ENCODE measurements at places on chromosomes 13 and 19.

DNA sequence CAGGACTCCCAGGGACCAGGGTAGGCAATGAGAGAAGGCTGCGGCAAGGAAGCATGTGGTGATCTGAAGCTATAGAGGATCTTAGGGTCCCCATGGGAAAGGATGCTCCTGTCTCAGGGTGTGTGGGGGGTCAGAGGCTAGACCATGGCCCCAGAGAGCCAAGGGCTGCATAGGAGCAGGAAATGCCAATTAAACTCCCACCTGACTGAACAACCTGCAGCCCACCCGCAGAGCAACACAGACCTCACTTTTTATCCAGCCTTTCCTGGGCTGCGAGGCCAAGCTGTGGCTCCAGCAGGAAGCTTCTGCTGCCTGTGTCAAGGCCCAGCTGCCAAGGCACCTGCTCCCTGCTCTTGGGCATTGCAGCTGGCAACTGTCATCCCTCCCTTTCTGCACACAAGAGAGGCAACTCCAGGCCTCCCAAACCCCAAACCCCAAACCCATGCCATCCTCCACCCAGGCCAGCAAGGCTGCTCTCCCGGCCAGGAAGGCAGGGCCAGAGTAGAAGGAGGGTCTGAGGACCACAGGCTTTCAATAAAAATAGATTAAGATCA lies 290.1 kb downstream of the FOXO1 start:
- DNase-seq: no peak

GRCh38 chr13:95509521-95510310 lies 42.8 kb upstream of the CLDN10 start:
- DNase-seq: no peak

DNA sequence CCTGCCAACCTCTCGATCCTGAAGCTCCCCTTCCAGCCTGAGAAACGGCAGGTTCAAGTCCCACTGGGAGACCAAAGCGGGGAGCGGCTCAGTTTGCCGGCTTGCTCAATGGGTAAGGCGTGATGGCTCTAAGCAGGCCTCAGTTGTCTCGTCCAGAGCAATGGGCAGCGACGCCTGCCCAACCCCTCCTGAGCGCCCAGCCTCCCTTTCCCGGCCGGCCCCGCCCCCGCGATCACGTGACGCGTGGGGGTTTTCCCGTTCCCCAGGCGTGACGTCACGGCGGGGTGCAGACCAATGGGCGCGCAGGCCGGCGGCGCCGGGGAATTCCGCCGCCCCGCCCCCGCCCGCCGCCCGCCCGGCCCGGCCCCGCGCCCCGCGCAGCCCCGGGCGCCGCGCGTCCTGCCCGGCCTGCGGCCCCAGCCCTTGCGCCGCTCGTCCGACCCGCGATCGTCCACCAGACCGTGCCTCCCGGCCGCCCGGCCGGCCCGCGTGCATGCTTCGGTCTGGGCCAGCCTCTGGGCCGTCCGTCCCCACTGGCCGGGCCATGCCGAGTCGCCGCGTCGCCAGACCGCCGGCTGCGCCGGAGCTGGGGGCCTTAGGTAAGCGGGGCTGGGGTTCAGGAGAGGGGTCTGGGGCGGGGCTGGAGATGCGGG lies at the start of gene RELB:
Gene RELB (plus strand): TSS at position 378 of the 653 bp plus-strand sequence. CDS start 116 bp downstream, at position 494.
- peak; percentile 97 for DNase-seq

- DNase-seq: no peak
These were observed 6.9 kb upstream of the ZNF431 start for GRCh38 chr19:21134934-21135366.

DNA sequence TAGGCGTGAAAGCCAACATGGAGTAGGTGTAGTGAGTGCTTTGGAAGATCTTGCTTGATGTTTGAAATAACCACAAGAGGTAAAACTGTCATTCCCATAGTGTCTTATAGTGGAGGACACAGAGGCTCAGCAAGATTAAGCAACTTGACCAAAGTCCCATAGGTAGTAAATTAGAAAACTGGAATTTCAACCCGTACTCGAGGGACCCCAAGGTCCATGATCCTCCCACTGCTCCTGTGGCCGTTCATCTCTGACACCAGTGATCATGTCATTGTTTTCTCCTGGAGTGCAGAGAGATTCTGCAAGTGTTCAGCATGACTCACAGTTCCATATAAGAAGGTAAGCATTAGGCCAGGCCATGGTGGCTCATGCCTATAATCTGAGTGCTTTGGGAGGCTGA lies 126.9 kb downstream of the FGF9 start:
- DNase-seq: no peak

- peak; percentile 62 for DNase-seq
These were observed 958 bp downstream of the JUND start for GRCh38 chr19:18280247-18281081.

- no peak for DNase-seq
These were observed 198.2 kb downstream of the EFNB2 start for GRCh38 chr13:106337096-106337850.

GRCh38 chr13:27295096-27295495 lies 24.5 kb downstream of the RASL11A start:
- no peak for DNase-seq

DNA sequence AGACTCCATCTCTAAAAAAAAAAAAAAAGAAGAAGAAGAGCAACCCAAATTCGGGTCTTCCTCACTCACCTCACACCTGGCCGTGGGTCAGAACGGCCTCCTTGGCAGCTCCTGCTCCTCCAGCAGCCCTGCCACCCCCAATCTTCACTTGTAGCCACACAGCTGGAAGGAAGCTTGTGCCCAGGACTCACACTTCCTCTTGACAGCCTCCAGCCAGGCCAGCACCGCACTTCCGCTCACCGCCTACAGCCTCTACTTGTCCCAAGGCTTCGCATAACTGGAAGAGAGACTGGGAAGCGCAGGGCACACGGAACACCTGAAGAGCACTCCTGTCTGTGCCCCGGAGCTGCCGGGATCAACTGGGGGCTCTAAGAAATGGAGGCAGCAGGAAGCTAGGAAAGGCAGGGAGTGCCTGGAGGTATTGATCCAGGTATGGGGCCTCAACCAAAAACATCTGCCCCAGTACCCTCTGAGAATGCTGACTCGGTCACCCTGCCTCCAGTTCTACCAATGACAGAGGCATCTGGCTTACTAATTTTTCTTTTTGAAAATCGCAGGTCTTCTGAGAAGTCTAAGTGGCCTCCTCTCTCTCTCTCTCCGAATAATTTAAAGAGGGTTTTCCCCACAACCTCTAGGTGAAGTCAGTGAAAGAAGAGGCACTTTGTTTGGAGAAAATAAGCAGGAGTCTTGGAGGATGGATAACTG lies 31.1 kb upstream of the ATP12A start:
- DNase-seq: no peak

- no peak for DNase-seq
These were observed 67.7 kb upstream of the STARD13 start for GRCh38 chr13:33353210-33353609.

DNA sequence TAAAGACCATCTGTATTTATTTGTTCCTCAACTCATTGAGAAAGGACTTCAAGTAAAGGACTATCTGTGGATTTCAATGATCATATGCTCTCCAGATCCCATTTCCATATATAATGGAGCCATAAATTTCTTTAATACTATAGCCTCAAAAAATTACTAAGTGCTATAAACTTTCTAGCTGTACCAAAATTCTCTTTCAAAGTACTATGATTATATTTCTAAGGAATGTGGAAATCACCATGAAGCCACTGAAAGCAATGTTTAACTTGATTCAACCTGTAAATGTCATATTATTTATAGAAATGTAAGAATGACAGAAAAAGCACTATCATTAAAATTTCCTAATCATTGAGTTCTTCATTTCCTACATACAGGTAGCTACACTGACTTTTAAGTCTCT lies 20.7 kb downstream of the TBC1D4 start:
- DNase-seq: no peak

DNA sequence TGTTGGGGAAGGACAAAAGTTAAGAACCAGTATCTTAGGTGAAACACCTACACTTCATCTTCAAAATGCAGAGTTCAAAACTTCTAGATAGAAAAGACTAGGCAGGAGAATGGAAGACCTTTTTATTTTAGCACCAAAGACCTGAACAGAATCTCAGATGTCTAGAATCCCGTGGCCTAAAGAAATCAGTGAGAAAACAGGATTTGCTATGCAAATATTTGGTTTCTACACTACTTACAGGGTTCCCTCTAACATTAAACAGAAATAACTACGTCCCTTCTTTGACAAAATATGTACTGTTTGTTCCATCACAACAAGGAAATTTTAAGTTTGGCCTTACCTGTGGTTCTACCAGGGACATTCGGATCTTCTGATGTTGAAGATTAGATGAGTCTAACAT lies 21.5 kb downstream of the DIS3 start:
- no peak for DNase-seq

GRCh38 chr13:75637181-75637750 lies 1.1 kb downstream of the LMO7 start:
- DNase-seq: no peak

- DNase-seq: no peak
These were observed 30.9 kb upstream of the MED4 start for GRCh38 chr13:48125794-48126228.

DNA sequence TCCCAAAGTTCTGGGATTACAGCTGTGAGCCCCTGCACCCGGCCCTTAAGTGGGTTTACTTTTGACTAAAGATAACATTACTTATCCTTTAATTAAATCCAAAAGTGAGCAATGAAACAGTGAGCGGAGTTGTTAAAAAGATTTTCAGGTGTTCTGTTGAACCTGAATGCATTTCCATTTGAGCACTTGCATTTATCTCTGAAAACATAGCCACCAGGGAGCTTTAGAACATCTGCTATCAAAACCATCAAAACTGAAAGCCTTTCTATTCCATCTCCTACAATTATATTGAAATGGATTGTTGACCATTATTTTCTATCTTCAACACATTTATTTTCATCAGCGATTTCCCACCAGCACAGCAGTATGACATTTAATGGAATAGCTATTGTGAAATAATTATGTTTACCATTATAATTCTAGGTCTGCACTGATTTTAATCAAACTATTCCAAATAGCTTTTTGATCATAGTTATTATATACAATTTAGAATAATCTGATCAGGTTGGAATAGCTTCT lies 269.0 kb downstream of the FGF14 start:
- no peak for DNase-seq

DNA sequence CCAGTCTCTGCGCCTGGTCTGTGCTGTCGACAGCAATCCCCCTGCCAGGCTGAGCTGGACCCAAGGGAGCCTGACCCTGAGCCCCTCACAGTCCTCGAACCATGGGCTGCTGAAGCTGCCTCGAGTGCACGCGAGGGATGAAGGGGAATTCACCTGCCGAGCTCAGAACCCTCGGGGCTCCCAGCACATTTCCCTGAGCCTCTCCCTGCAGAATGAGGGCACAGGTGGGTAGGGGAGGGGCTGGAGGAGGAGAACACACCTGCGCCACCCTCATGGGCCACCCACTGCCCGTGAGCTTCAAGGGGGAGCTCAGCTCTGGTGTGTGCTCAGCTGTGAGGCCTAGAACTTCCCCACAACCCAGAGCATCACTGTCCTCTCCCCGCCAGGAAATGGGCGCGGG lies 38.6 kb upstream of the CD33 start:
- DNase-seq: no peak

DNA sequence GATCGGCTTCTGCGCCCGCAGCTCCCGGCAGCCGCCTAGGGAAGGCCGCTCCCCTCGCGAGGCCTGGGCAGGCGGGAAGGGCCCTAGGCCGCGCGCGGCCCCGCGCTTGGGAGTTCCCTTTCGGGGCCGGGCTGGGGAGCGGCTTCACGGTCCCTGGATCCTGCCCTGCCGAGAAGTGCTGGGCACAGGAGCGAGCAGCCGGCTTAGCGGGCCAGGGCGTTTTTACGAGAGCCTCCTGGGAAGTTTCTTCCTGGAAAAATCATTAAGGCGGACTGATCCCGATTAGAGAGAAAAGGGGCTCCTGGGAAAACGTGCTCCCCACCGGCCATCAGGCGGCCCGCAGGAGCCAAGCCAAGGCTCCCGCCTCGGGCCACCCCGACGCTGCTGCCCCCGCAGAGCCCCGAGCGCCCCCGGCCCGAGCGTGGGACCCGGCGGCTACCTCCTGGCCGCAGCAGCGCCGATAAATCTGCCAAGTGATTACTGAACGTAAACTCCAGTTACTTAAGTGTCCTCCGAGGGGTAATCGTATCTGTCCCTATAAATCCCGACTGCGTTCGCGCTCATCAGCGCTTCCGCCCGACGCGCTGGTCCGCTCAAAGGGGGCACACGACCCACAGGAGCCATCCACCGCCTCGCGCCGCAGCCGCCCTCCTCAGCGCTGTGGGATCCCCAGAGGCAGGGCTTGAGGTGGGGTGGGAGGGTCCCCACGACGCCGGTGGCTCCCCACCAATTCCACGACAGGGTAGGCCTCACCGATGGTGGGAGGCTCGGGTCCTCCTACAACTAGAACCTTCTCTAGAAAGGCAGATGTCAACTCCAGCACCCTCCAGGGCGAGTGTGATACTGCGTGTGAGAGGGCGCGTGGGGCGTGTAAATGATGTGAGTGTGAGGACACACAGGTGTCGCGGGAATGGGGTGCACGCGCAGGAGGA lies 2.8 kb downstream of the ZIC5 start:
- DNase-seq: no peak
